ENCODE measurements at places on chromosomes 1 and 21.
A peak's percentile ranks its signal among the peaks of the same experiment; 100 is the strongest.

- no peak for DNase-seq
Observed at GRCh38 chr1:69595486-69595885, 27.8 kb downstream of the LRRC7 start.

- DNase-seq, result no peak
Observed at GRCh38 chr1:234533034-234533891, 54.3 kb upstream of the TARBP1 start.

- no peak for DNase-seq
Observed at GRCh38 chr21:39712976-39713375, 32.0 kb upstream of the IGSF5 start.

- DNase-seq, result no peak
Observed at GRCh38 chr1:6470132-6471085, 4.4 kb upstream of the TNFRSF25 start.

DNA sequence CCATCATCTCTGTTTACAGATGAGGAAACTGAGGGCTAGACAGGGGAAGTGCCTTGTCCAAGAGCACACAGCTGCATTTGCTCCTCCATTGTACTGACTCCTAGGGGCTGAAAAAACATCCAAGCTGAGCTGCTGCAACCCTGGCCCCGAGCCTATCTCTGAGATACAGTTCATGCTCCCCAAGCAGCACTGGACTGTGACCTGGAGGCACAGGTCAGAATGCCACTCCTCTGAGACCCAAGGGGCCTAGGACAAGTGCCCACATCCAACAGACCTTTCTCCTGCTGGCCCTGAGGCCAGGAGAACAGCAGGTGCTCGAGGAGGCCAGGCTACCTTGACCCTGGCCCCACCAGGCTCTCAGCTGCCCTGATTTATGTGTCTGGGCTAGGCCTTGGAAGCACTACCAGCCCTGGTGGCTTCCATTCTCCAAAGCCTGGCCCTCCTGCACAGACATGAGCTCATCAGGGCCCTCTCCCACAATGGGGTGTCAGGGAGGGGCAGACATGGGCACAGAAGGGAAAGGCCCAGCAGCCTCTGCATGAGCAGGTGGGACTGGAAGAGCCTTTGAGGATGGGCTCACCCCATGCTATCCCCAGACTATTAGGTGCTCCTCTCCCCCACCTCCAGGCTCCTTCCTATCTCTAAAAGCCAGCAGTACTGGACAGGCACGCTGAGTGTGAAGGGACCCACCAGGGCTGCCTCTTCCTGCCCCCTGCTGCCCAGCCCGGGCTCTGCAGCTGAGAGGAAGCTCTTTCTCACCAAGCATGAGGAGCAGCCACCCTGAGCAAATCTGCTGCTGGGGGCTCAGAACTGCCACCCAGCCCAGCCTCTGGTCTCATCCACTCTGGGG is 18.8 kb downstream of the ADGRB2 start:
- DNase-seq, result peak; percentile 38

GRCh38 chr1:92486251-92487077 is at the start of gene GFI1:
TSS of gene GFI1 (minus strand) at chr1:92486925. CDS start at chr1:92483487, 3,438 bp downstream.
- DNase-seq, result peak; percentile 63

GRCh38 chr1:228768355-228769000 is 33.2 kb downstream of the RHOU start:
- DNase-seq, result no peak

GRCh38 chr21:39531840-39532239 is 80.1 kb downstream of the SH3BGR start:
- no peak for DNase-seq

GRCh38 chr1:236608930-236609726 is 4.8 kb upstream of the HEATR1 start:
- no peak for DNase-seq

DNA sequence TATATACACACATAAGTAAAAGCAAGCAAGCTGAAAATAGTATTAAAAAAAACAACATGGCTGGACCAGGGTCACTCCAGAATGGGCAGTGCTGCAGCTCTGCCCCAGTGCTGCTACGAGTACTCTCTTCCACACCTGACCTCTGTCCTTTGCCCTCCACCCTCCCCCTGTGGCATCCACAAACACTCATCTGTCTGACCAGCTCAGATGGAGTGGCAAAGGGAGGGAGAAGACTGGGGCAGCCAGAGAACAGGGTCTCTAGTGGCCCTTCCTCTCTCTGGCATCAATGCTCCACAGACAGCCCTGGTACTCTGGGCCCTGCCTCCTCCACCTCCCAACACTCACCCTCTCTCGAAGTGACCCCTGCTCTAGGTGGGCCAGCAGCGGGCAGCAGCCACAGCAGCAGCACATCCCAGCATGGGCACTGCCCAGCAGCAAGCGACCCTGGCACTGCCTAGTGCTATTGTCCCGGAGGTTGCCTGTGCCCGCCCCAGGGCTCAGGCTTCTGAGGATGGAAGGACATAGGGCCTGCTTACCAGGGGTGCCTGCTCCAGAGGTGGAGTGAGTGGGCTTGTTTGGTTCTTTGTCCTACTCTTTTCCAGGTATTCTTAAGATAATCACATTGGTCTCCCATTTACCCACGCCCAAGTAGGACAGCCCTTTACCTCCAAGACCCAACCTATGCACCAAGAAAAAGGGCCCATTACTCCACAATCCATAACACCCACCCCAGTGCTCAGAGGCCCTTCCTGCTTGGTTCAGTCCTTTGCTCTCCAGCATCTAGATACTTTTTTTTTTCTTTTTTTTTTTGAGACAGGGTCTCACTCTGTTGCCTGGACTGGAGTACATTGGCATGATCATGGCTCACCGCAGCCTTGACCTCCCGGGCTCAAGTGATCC is 6.2 kb downstream of the ARHGEF2 start:
- no peak for DNase-seq

DNA sequence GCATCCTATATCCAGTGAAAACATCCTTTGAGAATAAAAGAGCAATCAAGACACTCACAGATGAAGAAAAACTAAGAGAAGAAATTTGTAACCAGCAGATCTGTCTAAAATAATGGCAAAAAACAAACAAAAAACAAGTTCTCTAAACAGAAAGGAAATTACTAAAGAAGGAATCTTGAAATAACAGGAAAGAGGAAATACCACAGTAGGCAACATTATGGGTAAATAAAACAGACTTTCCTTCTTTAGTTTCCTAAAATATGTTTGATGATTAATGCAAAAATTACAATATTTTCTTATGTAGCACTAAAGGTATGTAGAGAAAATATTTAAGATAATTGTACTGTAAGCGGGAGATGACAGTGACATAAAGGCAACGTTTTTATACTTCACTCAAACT is 23.5 kb downstream of the SLC19A1 start:
- DNase-seq, result no peak

DNA sequence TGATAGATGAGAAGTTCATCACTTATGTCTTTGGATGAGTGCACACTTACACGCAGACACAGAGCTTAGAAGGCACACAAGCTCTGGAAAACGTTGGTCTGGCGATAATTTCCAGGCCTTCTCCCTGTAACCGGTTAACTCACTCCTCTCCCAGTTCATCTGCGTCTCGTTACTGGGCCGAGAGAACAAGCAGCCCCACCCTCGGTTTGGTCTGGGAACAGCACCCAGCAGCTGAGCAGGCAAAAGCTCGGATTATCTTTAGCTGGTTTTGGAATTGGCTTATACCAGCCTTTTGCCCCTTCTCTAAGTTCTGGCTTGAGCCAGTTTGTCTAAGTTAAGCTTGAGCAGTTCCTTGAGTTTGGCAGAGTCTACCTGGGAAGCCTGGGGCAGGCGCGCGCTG is 27.3 kb upstream of the COL6A1 start:
- DNase-seq, result no peak

GRCh38 chr21:36830100-36830499 is 131.2 kb downstream of the SIM2 start:
- DNase-seq, result no peak

- DNase-seq, result no peak
Observed at GRCh38 chr21:28018741-28019669, 973.7 kb downstream of the LTN1 start.

DNA sequence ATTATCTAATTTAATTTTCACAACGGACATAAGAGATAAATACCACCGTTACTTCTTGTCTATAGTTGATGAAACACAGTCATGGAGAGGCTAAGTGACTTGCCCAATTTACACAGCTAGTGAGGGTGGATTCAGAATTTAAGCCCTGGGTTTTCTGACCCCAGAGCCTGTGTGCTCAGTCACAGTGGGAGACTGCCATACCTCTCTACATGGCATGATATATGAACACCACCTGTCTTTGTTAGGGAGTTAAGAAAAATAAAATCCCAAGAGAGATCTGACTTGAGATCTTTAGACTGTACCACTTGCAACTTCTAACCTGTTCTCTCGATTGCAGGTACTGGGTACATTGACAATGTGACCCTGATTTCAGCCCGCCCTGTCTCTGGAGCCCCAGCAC is 40.3 kb downstream of the LAMC2 start:
- no peak for DNase-seq

DNA sequence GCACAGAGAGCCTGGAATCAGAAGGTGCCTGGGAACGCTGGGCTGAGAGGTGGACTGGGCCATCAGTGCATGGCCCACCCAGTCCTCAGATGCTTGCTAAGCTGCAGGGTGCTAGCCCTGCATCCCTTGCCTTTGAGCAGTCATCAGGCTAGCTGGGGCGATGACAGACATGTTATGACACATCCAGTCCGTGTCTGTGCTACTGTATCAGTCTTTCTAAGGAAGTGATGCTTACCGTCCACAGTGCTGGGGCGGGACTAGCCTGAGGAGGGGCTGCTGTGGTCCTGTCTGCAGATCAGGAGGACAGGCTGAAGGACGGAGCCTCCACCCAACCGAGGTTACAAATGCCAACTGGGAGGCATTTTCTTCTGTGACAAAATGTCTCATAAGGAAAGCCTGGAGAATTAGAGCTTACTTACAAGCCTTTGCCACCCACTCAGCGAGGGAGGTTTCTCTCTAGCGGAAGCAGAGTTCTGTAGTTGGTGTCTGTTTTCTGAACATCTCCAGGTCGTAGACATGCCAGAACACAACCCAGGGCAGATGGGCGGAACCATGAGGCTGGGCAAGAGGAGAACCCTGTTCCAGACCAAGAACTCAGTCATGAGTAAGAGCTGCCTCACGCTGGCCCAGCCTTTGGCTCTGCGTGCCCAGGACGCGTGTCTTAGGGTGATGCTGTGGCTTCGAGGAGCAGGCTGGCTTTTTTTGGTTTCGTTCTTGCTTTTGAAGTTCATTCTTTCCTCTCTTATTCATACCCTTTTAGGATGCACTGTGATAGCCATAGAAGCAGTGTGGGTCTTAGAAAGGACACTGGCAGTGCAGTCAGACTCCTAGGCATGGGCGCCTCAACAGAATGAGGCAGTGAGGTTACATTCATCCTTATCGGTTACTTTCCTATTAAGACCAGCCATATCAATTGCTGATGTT is 14.3 kb downstream of the SLFNL1 start:
- no peak for DNase-seq

- DNase-seq, result no peak
Observed at GRCh38 chr21:44275041-44275440, 10.6 kb upstream of the AIRE start.

- peak; percentile 42 for DNase-seq
Observed at GRCh38 chr1:111219557-111220286, 7.8 kb upstream of the CHI3L2 start.

DNA sequence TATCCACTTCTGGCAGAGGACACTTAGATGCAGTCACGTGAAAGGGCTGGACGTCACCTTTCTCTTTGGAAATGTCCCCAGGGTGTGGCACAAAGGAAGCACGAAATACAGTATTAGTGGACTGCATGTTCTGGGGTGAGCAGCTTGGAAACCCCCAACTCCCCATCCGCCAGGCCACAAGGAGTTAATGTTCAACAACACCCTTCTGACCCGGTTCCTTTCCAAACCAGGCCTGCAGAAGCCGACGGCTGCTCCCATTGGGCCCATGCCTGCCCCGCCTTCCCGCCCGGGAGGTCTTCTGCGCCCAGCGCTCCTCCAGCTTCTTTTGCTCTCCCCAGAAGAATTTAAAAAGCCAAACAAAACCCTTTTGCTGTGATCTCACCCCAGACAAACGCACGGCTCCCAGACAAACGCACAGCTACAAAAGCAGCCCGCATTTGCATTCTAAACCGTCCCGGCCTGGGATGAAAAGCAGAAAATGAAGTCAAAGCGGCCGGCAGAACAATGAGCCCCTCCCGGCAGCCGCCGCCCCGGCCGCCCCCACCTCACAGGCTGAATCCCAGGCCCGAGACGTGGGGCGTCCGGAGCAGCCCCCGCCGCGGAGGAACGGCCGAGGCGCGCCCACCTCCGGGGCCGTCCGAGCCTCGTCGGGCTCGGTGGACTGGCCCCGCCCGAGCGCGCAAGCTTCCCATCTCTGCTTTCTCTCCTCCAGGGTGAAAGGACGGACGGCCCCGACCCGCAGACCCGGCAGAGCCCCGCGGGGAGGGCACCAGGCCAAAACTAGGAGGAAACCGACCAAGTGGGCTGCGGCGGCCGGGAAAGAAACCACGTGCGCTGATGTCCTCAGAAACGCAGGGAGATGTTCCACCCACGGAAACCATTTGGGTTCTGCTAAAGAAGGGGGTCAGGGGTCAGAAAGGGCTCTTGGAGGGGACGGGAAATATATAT is 101.9 kb downstream of the PLPP3 start:
- no peak for DNase-seq

GRCh38 chr1:98919211-98919610 is 85.5 kb downstream of the PLPPR5 start:
- no peak for DNase-seq

- no peak for DNase-seq
Observed at GRCh38 chr1:91572044-91572443, 71.4 kb downstream of the CDC7 start.

GRCh38 chr21:18801468-18801867 is 397.9 kb upstream of the TMPRSS15 start:
- DNase-seq, result no peak

- no peak for DNase-seq
Observed at GRCh38 chr1:207444514-207445217, 9.5 kb upstream of the CR2 start.

Data from stimulated activated CD4-positive, alpha-beta T cell treated with anti-CD3 and anti-CD28 coated beads, Interleukin-4, amount 100 ng/mL, for 4 hours (primary cell).